ENCODE measurements at places on chromosomes 7 and 10.

- H3K27ac ChIP-seq: no peak overlapping the region
- H3K4me3 ChIP-seq: no peak overlapping the region
- H3K4me1 ChIP-seq: peaks cover 11% of the 10 kb centered on the region
- H3K27me3 ChIP-seq: no peaks in the 10 kb centered on the region
- no peak for DNase-seq
These were observed 22.6 kb downstream of the TSPAN14 start for GRCh38 chr10:80476685-80477084.

GRCh38 chr7:66697449-66698438 lies 42.8 kb upstream of the RABGEF1 start:
- 0 out of 2 replicates have a peak, but pooled peaks cover 2% of the 10 kb centered on the region for H3K36me3 ChIP-seq
- H3K4me1 ChIP-seq: no peaks in the 10 kb centered on the region
- H3K4me3 ChIP-seq: no peak overlapping the region
- H3K27ac ChIP-seq: no peak overlapping the region
- no peak for DNase-seq

- DNase-seq: no peak
- H3K36me3 ChIP-seq: no peaks in the 10 kb centered on the region
- H3K4me1 ChIP-seq: no peaks in the 10 kb centered on the region
- H3K27me3 ChIP-seq: no peaks in the 10 kb centered on the region
These were observed 91.0 kb downstream of the PTPRE start for GRCh38 chr10:127997937-127998336.

GRCh38 chr7:122137251-122138077 lies 6.6 kb downstream of the AASS start:
- H3K27ac ChIP-seq: no peak overlapping the region
- peaks cover 4% of the 10 kb centered on the region for H3K4me1 ChIP-seq
- H3K27me3 ChIP-seq: no peaks in the 10 kb centered on the region
- H3K4me3 ChIP-seq: no peak overlapping the region
- H3K36me3 ChIP-seq: peaks cover 8% of the 10 kb centered on the region
- no peak for DNase-seq

DNA sequence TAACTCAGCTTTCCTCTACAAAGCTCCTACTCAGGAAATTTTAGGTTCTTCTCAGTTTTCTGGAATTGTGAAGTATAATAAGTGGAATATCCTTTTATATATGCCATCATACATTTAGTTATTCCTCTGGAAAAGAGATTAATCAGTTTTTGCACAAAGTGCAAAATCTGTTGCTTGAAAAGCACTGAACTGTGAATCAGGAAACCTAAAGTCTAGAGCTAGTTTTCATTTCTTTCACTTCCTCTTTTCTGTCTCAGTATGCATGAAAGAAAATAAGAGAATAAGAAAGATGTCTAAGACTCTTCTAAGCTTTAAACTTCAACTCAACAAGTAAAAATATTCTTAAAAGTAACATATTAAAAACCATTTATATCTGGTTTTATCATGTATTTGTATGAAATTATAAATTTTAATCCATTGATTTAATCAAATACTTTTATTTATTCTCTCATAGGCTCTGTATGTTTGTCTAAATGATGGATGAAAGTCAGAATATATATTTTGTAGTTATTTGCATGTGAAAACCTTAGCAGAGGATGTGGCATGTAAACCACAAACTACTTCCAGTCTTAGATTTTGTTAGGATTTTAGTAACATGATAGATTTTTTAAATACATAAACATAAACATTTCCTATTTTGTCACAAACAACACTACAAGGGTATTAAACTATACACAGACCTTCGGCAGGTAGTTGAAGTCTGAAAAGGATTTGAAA lies 1073.0 kb downstream of the XPNPEP1 start:
- no peaks in the 10 kb centered on the region for H3K27me3 ChIP-seq
- no peaks in the 10 kb centered on the region for H3K36me3 ChIP-seq
- no peak overlapping the region for H3K27ac ChIP-seq
- DNase-seq: no peak
- H3K4me1 ChIP-seq: no peaks in the 10 kb centered on the region

DNA sequence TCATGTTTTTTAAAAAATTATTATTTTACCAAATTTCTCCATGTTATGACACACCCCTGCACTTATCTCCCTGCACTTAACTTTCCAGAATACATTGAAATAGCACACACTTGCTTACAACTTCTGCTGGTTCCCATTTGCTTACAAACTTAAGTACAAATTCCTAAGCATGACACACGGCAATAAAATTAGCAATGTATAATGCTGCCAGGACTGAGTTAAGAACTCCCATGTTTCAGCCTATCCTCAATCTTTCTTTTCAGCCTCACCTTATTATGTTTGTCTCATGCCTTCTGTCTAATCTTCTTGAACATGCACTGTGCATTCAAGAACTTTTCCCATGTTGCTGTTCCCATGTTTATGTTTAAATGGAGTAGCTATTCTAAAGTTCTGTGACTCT lies 40.8 kb downstream of the PRPS1L1 start:
- H3K27ac ChIP-seq: no peak overlapping the region
- no peaks in the 10 kb centered on the region for H3K27me3 ChIP-seq
- H3K4me1 ChIP-seq: no peaks in the 10 kb centered on the region
- no peak overlapping the region for H3K4me3 ChIP-seq

DNA sequence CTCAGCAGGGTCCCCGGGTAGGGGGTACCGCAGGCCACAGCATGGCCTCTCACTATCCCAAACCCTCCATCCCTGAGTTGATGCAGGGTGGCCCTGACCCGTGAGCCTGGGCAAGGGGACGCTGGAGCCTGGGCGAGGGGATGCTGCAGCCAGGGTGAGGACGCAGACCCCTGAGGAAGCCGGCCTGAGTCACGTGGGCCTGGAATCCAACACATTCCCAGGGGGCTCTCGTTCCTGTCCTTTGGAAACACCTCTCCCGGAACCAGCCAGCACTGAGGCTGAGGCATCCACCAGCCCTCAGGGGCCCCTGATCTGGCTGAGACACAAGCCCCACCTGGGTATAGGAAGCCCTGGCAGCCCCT lies 61.5 kb upstream of the NKX6-2 start:
- no peaks in the 10 kb centered on the region for H3K27me3 ChIP-seq
- peaks cover 2% of the 10 kb centered on the region for H3K4me1 ChIP-seq
- H3K27ac ChIP-seq: no peak overlapping the region
- H3K4me3 ChIP-seq: no peak overlapping the region
- H3K36me3 ChIP-seq: no peaks in the 10 kb centered on the region

DNA sequence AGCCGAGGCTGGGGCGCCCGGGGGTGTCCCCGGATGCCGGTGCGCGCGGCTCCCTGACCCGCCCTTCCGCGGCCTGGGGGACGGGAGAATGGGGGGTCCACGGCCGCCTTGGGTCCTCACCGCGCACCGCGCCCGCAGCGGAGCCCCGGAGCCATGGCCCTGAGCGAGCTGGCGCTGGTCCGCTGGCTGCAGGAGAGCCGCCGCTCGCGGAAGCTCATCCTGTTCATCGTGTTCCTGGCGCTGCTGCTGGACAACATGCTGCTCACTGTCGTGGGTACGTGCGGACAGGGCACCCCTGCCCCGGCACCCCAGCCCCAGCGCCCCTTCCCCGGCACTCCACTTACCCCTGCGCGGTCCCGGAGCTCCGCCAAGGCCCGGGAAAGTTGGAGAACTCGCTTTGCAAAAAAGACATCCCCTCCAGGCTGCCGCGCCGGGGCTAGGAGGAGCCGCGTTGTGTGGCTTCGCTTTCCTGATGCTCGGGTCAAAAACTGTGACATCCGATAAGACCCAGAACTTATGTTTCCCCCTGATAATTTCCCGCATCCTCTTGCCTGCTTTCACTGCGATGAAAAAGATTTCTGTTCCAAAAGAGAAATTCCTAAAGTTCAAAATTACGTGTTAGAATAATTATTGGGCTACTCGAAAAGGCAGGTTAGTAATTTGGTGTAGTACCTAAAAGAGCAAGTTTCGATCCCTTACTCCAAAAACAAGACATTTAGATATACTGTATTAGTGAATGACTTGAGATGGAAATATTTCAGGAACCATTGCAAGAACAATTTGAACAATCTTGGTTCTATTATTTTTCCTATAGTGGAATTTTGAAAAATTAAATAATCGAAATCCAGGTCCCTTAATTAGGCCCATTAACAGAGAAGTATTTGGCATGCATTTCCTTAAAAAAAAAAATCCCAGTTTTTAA lies 888 bp downstream of the SLC18A2 start:
- H3K36me3 ChIP-seq: no peaks in the 10 kb centered on the region
- no peaks in the 10 kb centered on the region for H3K4me1 ChIP-seq
- DNase-seq: no peak
- peak overlapping the region; percentile 83 for H3K4me3 ChIP-seq

- no peaks in the 10 kb centered on the region for H3K27me3 ChIP-seq
- no peak overlapping the region for H3K4me3 ChIP-seq
- H3K36me3 ChIP-seq: no peaks in the 10 kb centered on the region
These were observed 77.9 kb downstream of the HERPUD2 start for GRCh38 chr7:35617041-35617440.

DNA sequence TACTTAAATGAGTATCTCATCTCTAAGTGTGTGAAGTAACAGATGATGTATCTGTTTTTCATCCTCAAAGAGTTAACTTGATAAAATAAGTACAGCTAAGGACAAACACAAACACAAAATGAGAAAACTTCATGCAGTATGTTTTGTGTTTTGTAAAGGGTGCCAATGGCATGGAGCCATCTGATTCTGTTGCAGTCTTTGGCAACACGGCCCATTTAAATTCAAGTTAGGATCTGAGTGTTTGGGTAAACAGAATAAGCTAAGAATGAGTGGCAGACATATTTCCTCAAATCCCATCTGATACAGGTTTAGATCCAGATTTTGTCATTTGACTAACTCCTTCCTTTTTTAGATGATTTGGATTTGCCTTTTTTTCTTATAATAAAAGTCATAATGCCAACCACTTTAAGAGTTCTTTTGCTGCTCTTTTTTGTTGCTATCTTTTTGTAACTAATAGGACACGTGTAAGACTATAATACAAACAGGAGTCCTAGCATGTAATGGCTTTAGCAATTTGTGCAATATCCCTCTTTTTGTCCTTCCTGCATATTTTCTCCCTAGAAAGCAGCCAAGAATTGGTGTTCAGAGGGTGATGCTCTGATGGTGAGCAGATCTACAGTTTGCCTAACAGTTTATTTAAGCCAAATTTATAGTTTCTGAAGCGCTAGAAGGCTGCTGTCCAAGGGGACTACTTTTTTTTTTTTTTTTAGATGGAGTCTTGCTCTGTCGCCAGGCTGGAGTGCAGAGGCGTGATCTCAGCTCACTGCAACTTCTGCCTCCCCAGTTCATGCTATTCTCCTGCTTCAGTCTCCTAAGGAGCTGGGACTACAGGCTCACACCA lies 18.9 kb upstream of the ACTA2 start:
- no peaks in the 10 kb centered on the region for H3K27me3 ChIP-seq
- no peaks in the 10 kb centered on the region for H3K36me3 ChIP-seq
- DNase-seq: no peak
- no peak overlapping the region for H3K4me3 ChIP-seq
- H3K4me1 ChIP-seq: no peaks in the 10 kb centered on the region
- H3K27ac ChIP-seq: no peak overlapping the region

DNA sequence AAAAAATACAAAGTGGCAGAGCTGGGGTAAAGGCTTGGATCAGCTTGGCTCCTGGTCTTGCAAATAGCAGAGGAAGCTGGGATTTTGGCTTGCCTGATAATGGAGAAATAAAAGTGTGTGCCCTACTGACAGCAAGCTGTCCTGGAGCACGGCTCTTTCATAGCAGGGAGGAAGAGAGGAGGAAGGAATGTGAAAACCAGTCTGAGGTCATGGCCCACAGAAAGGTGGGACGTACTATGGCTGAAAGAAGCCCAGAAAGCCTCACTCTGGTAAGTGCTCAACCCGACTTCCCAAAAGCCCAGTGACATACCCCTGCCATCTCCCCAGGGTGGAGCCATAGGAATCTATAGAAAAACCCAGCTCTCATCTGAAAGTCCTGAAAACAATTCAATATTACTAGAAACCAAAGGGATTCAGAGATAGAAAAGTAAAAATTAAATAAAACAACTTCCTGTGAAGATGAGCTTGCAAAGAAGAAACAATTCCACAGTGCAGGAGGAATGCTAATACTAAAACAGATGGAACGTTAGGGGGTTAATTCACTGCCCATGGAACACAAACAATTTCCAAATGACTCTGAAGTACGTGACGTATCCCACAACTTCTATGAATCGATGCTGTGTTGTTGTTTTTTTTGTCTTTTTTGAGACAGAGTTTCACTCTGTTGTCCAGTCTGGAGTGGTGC lies 246.7 kb upstream of the PTN start:
- DNase-seq: no peak
- H3K27ac ChIP-seq: no peak overlapping the region
- H3K4me1 ChIP-seq: peaks cover 4% of the 10 kb centered on the region
- no peaks in the 10 kb centered on the region for H3K27me3 ChIP-seq

DNA sequence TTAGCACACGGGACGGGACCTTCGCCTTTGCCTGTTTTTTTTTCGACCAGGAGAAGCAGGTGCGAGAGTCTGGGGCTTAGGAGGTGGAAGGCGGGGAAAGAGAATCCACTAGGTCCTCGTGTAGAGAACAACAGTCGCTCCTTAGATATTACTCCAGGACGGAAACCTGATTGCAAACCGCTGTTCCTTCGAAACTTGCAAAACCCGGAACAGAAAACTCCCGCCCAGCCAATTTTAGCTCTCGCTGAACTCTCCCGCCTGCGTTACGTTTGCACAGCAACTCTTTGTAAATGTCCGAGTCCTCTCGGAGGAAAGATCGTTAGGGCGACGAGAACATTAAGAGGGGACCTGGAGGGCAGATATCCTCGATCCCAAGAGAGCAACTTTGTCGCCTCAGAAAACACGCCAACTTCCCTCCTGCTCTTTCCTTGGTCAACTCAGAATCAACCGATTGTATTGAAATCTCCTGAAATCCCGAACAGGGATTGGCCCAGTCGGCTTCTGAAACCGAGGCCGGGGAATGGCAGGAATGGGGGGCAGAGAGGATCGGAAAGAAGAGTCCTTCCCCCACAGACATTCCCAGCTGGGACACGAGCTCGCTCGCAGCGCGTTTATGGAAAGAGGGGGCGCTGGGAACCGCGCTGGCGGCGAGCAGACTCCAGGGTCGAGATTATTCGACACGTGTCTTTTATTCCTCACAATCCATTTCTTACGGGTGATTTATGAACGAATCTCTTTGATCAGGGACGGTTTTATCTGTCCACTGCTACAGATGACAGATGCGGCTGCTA lies 9.9 kb downstream of the TWIST1 start:
- H3K4me1 ChIP-seq: peaks cover 5% of the 10 kb centered on the region
- no peaks in the 10 kb centered on the region for H3K36me3 ChIP-seq
- peak overlapping the region; percentile 11 for H3K4me3 ChIP-seq

DNA sequence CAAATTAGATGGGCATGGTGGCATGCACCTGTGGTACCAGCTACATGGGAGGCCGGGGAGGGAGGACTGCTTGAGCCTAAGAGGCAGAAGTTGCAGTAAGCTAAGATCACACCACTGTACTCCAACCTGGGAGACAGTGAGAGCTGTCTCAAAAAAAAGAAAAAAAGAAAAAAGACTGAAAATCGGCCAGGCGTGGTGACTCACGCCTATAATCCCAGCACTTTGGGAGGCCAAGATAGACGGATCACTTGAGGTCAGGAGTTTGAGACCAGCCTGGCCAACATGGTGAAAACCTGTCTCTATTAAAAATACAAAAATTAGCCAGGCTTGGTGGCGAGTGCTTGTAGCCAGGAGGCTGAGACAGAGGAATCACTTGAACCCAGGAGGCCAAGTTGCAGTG lies 11.9 kb downstream of the RNF216 start:
- H3K27ac ChIP-seq: no peak overlapping the region
- H3K4me3 ChIP-seq: no peak overlapping the region
- H3K4me1 ChIP-seq: no peaks in the 10 kb centered on the region
- H3K27me3 ChIP-seq: no peaks in the 10 kb centered on the region

GRCh38 chr7:105691680-105692564 lies 110.6 kb upstream of the EFCAB10 start:
- peaks cover 14% of the 10 kb centered on the region for H3K4me1 ChIP-seq
- no peak overlapping the region for H3K27ac ChIP-seq
- peak overlapping the region; percentile 13 for H3K4me3 ChIP-seq
- no peak for DNase-seq

- H3K27ac ChIP-seq: peak overlapping the region; percentile 6
- DNase-seq: peak; percentile 37
- H3K4me3 ChIP-seq: no peak overlapping the region
- no peaks in the 10 kb centered on the region for H3K36me3 ChIP-seq
- H3K27me3 ChIP-seq: no peaks in the 10 kb centered on the region
These were observed 8.4 kb upstream of the LGI1 start for GRCh38 chr10:93749218-93749799.

Data from iPS DF 6.9 (cell line).